ENCODE measurements at places on chromosomes 2 and 18. TPM values are rescaled to one million over a fixed set of nuclear protein-coding genes. Genes with fewer than 3 reads are reported as not detected.
A peak's percentile ranks its signal among the peaks of the same experiment; 100 is the strongest.

The KCNK3 gene
- not detected for total RNA-seq

DNA sequence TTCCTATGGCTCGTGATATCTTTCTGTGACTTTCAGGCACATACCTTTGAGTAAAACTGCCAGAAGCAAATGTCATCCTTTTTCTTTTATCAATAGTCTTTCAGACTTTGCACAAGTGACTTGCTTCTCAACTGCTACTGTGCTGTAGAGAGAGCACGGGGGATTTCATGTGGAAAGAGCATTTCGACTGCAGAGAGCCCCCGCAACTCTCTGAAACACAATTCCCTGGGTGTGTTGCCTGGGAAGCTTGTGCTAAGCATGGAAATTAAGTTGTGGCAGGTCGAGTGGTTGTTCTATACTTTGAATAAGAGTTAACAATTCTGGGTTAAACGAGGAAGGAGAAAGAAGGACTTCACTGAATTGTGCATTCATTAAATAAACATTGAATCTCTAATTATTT lies 659.1 kb downstream of the TDRD15 start:
- no peak overlapping the region for H3K4me3 ChIP-seq
- H3K4me1 ChIP-seq: no peaks in the 10 kb centered on the region
- no peaks in the 10 kb centered on the region for H3K36me3 ChIP-seq
- no peak overlapping the region for H3K27ac ChIP-seq
- DNase-seq: no peak

The NLRC4 gene
- not detected for total RNA-seq

DNA sequence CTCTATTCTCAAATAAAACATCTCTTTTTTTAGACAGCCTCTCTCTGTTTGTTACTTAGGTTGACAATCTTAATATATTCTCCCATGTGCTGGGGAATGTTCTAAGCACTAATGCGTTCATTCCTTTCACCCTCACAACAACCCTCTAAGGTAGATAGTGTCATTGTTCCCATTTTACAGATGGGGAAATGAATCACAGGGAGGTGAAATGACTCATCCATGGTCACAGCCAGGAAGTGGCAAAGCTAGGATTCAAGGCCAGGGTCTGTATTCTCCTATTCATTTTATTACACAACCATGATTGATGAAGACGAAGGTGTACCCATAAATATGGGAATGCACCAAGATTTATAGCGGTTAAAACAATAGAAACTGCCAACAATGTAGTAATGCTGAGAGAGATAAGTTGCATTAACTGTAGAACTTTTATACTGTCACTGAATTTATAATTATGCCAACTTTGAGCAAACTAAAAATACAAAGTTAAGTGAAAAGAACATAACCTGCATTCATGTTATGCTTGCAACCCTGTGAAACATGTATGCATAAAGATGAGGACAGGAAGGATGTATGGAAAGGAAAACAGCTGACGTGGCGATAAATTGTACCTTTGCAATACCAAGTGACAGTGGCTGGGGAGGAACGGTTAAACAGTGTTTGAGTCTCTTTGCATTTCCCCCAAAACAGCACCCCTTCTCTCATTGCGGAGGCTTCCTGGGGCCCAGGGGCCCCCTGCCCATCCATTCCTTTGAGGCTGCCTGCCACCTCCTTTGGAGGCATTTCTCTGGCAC lies 257.7 kb upstream of the AGAP1 start:
- H3K27me3 ChIP-seq: no peaks in the 10 kb centered on the region
- H3K27ac ChIP-seq: no peak overlapping the region
- no peak for DNase-seq
- H3K4me3 ChIP-seq: no peak overlapping the region
- no peaks in the 10 kb centered on the region for H3K36me3 ChIP-seq

The SERPINB11 gene
- not detected for total RNA-seq

DNA sequence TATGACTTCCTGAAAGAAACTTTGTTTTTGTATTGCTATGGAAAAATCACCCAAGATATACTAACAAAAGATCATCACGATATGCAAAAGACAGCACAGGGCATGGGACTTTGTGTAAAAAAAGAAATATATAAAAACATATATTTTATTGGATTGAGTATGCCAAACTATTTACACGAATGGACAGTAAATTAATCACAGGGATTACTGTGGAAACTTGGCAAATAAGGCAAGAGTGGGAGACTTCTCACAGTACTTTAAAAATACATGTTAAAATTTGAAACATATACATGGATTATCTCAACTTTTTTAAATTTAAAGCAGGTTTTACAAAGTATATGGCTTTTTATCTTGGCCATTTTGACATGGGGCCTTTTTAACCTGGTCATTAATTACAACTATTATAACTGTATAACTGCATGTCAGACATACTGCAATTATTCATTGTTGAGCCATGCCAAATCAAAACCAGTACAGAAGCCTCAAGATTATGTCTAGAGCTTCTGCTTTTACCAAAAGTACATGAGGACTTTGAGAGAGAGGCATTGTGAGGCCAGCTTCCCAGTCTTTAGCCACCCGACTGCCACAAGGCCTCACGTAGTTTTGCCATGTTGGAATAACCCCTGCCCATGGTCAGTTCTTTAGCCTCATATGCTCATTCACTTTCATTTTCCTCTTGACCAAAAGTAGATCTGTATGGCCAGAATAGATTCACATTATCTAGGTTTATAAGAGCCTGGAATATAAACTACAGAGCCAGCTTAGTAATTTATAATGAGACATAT lies 419.8 kb downstream of the SETBP1 start:
- H3K36me3 ChIP-seq: no peaks in the 10 kb centered on the region
- no peak overlapping the region for H3K27ac ChIP-seq
- H3K4me1 ChIP-seq: no peaks in the 10 kb centered on the region
- no peak overlapping the region for H3K4me3 ChIP-seq
- H3K27me3 ChIP-seq: no peaks in the 10 kb centered on the region

The SPATA3 gene
- total RNA-seq: not detected

- no peak for DNase-seq
- H3K4me3 ChIP-seq: no peak overlapping the region
- H3K36me3 ChIP-seq: no peaks in the 10 kb centered on the region
- H3K27me3 ChIP-seq: no peaks in the 10 kb centered on the region
- no peak overlapping the region for H3K27ac ChIP-seq
These were observed 56.2 kb downstream of the DDX1 start for GRCh38 chr2:15647622-15648590.

The RIT2 gene
- not detected for total RNA-seq

The PMAIP1 gene
- 4.0 TPM for total RNA-seq

DNA sequence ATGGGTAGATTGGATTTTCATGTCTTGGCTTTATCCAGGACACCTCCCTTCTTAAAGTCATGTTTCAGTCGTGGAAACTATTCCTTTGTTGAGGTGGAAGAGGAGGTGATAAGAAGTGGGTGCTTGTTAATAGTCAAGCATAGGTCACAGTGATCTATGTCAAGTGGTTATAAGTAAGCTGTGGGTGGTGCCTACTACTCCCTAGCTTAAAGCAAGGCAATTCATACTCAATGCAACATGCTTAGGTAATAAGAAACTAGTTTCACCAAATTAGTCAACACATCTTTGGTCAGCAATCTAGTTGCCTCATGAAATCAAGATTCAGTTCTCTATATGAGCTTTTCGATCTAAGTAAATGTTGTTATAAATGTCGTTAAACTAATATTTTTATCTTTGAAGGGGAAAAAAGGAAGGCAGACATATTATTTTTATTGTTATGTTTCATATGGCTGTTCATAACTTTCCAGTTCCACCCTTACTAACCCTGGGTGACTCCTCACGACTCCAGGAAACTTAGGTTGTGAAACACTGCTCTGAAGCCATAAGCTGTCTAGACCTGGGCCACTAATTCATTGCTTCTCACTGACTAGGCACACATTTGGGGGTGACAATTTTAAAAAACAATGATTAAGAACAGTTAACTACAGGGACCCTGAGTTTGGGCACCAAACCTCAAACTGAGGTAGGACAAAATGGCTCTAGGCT lies 5.8 kb upstream of the ABCB11 start:
- H3K4me3 ChIP-seq: no peak overlapping the region
- H3K27me3 ChIP-seq: no peaks in the 10 kb centered on the region
- no peak overlapping the region for H3K27ac ChIP-seq

DNA sequence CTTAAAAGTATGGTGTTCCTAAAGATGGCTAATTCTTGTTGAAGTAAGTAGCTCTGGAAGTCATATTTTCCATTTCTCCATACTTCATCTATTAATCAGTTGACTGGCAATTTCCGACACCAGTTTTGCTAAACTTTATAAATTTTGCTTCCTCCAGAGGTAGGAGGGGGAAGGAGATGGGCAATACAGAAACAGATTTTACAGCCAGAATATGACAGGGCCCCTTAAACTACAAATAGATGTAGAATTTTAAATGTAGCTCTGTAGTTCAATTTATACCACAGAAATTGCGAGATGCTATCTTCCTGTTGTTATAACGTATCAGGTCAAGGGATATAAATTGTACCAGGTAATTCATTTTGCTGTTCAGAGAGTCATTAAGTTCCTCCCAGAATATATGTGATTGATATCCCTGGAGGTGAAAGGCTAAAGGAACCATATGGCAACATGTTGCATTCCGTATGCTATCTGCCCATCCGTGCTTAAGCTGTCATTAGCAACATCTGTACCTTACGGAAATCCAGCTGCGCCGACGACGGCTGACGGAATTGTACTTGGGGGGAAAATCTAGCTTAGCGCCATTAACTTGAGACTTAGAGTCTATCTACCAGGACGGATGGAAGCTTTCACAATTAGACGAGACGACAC lies 8.4 kb upstream of the NR4A2 start:
- H3K4me1 ChIP-seq: peaks cover 20% of the 10 kb centered on the region
- H3K27me3 ChIP-seq: no peaks in the 10 kb centered on the region
- peak overlapping the region; percentile 91 for H3K4me3 ChIP-seq
- H3K27ac ChIP-seq: peak overlapping the region; percentile 98
- no peaks in the 10 kb centered on the region for H3K36me3 ChIP-seq
- DNase-seq: no peak

- DNase-seq: no peak
- peaks cover 69% of the 10 kb centered on the region for H3K4me1 ChIP-seq
- H3K27me3 ChIP-seq: no peaks in the 10 kb centered on the region
- H3K36me3 ChIP-seq: peaks cover 12% of the 10 kb centered on the region
These were observed 42.0 kb downstream of the ZEB2 start for GRCh38 chr2:144477957-144478311.

DNA sequence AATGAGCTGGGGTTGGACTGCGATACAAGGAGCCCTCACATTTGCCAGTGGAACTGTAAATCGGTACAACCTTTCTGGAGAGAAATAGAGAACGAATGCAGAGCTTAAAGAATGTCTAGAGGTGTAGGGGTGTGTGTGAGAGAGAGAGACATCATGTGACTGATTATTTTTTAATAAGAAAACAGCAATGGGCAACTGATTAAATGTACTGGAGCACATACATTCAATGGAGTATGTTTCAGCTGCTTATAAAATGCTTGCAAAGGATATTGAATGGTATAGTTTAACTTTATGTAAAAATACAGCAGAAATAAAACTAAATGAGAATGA lies 391 bp upstream of the TMEM17 start:
- H3K27me3 ChIP-seq: no peaks in the 10 kb centered on the region
- H3K4me1 ChIP-seq: peaks cover 9% of the 10 kb centered on the region
- DNase-seq: no peak
- H3K4me3 ChIP-seq: peak overlapping the region; percentile 87

DNA sequence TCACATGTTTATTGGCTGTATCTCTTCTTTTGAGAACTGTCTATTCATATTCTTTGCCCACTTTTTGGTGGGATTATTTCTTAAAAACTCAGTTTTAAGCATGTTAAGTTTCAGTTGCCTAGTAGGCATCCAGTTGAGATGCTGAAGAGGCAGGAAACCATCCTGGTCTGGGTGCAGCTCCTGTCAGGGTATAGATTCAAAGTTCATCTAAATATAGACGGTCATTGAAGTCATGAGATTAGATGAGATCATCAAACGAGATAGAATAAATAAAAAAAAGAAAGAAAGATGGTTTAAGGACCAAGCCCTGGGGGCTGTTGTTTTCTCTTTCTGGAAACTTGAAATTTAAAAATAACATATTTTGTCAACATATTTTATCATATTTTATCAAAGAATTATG lies 9.2 kb upstream of the DNAH7 start:
- no peaks in the 10 kb centered on the region for H3K27me3 ChIP-seq
- H3K4me3 ChIP-seq: no peak overlapping the region
- no peaks in the 10 kb centered on the region for H3K36me3 ChIP-seq
- peaks cover 27% of the 10 kb centered on the region for H3K4me1 ChIP-seq
- peak overlapping the region; percentile 83 for H3K27ac ChIP-seq

The MRO gene
- total RNA-seq: 1.8 TPM

The ABCG8 gene
- total RNA-seq: not detected

The FTCDNL1 gene
- 5.0 TPM for total RNA-seq

DNA sequence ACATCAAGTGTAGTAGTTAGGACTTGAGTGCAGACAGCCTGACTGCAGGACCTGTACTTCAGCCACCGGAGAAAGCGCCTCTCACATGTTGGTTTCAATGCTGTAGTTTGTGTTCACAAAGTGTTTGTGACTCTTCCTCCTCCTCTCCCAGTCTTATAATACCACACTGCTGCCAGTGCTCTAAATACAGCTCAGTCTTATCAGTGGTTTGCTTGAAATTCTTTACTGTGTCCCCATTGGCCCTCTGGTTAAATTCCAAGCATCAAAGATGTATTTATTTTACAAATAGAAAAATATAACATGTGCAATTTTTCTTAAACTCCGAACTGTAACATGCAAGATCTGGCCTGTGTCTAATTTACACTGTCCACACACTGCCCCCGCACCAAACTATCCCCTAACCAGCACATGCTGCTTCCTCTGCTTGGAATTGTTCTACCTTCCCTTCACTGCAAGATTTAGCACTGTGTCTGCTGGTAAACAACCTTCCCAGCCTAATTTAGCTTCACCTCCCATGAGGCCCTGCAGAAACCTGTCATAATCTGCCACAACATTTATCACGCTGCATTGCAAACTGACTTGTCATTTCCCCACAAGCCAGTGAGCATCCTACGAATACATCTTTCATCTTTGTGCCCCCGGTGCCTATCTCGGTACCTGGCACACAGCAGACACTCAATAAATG lies 77.1 kb downstream of the SUMO1 start:
- H3K4me3 ChIP-seq: no peak overlapping the region
- DNase-seq: no peak
- no peaks in the 10 kb centered on the region for H3K36me3 ChIP-seq
- H3K4me1 ChIP-seq: peaks cover 10% of the 10 kb centered on the region

GRCh38 chr2:233129351-233129978 lies 69.3 kb downstream of the INPP5D start:
- no peak overlapping the region for H3K27ac ChIP-seq
- H3K4me1 ChIP-seq: no peaks in the 10 kb centered on the region
- no peak overlapping the region for H3K4me3 ChIP-seq
- no peaks in the 10 kb centered on the region for H3K36me3 ChIP-seq
- no peak for DNase-seq

The POTEC gene
- total RNA-seq: 0.36 TPM

DNA sequence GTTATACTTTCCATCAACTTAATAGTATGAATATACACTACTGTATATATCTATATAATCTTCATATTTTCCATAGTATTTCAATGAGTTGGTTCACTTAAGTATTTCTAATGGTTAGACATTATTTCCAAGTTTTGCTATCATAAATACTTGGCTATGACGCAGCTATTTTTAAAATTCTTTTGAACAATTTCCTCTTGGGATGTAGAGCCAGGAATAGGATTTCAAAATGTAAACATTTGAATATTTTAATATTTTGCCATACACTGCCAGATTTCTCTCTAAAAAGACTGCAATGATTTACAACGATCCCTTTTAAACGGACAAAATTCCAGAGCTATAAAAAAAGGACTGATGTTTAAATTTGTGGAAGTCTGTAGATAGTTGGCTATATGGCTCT lies 95.6 kb downstream of the NUP35 start:
- no peak overlapping the region for H3K4me3 ChIP-seq
- peaks cover 3% of the 10 kb centered on the region for H3K4me1 ChIP-seq
- no peak for DNase-seq
- H3K27ac ChIP-seq: no peak overlapping the region

Data from osteoblast (primary cell).